ENCODE measurements at places on chromosomes 2 and 18.

DNA sequence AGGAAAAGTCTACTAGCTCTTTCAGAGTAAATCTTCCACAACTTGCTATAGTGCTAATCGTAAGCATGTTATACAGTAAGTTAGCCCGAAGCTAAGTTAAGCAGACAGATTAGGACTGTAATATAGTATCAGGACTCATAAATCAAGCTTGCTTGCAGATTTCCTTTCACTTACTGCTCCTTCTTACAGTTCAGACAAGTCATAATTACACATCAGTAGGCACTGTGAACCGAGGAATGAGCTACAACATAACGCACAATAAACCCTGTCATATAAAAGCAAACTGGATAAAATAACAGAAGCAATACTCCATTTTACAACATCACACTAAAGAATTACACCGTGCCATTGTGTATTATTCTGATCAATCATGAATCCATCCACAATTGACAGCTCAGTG lies 832.6 kb upstream of the ZEB2 start:
- DNase-seq = no peak

- no peak for DNase-seq
These were observed 35.1 kb downstream of the HADHB start for GRCh38 chr2:26279886-26280285.

DNA sequence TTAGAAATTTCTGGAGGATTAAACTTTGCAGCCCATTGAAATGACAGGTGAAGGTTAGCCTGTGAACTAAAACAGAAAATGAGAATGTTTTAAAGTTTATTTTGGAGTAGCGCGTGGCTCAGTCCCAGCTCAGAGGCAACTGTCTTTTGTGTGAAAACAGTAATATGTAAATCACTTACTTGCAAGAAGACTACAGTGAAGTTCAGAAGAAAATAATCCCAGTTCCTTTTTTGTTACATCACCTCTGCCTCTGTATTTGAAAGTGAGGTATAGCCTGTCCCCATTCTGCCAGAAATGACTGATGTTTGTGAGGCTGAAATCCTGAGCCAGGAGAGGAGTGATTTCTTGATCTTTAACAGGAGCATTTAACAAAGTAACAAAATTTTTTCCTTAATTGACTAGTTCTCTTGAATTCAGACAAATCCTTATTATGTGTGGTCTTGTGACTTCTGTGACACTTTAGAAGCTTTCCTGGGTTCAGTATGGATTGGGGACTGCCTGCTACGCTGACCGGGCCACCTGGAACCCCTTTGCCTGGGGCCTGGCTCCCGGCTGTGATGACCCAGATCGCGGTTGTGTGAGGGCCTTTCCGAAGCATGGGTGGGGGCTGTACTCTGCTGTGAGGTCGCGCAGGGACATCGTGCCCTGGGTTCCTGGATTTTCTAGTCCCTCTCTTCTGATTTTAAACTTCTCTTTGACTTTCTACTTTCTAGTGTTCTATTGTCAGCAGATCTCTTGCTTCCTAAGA lies 24.3 kb downstream of the TRAPPC12 start:
- no peak for DNase-seq

- no peak for DNase-seq
These were observed 286.2 kb upstream of the ACVR2A start for GRCh38 chr2:147558620-147559019.

GRCh38 chr2:27079233-27080139 lies 1.1 kb downstream of the EMILIN1 start:
- no peak for DNase-seq

DNA sequence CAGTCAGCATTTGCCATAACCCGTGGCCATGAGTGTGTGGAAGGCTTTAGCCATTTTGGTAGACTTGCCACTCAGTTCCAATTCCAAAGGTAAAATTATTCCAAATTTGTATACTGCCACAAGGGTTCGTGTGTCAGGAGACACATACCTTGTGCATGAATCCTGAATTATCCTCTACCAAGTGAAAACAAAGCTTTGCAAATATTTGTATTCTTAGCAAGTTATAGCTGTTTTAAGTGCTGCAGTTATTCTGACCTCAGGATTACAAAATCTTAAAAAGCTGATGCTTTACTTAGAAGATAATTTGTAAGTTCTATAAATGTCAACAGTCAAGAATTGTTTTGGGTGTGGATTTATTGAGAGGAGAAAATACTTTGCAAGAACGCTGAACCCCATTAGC lies 100.6 kb downstream of the ANTXR1 start:
- no peak for DNase-seq

GRCh38 chr2:151789055-151789834 lies 39.0 kb downstream of the ARL5A start:
- DNase-seq = no peak

DNA sequence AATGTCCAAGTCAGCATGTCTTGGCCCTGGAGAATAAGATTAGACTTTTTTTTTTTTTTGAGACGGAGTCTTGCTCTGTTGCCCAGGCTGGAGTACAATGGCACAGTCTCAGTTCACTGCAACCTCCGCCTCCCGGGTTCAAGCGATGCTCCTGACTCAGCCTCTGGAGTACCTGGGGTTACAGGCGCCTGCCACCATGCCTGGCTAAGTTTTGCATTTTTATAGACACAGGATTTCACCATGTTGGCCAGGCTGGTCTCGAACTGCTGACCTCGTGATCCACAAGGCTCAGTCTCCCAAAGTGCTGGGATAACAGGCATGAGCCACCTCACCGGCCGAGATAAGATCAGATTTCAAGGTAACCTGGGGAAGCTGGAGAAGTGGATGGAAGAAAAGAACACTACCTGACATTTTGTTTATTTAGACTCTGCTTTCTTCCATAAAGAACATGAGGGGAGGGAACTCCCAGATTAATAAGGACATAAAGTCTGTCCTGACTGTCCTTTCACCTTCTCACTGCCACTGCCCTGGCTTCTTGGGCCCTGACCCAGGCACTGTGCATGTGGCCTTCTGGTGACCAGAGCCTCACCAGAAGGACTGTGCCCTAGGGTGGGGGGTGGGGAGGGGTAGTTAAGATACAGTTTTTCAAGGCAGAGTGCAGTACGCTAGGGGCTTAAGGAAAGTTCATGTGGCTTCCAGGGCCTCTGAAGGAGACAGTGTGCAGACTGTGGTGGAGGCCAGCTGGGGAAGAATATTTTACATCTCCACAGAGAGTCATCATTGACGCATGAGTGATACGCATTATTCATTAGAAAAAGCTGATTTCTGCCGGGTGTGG lies 4.8 kb upstream of the IMPA2 start:
- DNase-seq = no peak

- DNase-seq = no peak
These were observed 41.9 kb upstream of the RAPGEF4 start for GRCh38 chr2:172693529-172694455.

- DNase-seq = no peak
These were observed 79.2 kb upstream of the MYO3B start for GRCh38 chr2:170098626-170099312.

DNA sequence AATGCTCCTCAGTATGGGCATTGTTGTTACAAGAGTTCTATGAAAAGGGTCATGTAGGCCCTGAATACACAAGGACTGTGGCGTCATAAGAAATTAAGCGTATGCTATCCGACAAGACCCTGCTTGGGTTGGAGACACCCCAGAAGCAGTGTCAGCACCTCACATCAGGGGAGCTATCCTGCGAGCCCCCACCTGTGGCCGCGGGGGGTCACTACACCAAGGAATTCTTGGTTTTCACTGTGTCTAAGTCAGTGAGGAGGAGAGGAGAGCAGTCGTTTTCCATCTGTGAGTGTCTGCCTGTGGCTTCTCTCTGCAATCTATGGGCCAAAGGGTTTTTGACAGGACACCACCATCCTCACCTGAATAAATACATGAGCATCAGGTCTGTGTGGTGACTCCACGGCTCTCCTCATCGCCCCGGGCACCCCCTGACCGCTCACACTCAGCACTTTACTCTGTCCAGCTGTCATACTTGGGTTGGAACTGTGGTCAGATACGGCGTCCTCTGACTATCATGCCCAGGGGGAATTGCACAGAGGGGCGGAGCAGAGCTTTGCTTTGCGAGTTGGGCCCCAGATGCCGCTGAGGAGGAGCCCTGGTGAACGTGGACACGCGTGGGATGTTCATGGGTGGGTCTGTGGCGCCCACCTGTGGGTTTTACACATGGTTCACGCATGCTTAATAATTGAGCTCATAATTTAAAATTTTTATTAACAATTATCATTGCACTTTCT lies 235.5 kb downstream of the MYT1L start:
- no peak for DNase-seq

DNA sequence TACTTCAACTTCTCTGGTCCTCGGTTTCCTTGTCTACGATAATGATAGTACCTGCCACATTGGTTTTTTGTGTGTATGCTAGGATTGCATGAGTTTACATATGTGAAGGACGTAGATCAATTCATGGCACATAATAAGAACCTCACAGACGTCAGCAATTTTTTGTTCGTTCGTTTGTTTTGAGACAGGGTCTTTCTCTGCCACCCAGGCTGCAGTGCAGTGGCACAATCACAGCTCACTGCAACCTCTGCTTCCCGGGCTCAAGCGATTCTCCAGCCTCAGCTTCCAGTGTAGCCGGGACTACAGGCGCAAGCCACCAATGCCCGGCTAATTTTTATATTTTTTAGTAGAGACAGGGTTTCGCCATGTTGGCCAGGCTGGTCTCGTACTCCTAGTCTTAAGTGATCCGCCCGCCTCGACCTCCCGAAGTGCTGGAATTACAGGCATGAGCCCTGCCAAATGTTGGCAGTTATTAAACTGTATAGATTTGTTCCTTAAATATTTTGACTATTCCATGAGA lies 756 bp upstream of the SLC35F5 start:
- DNase-seq = no peak
